ENCODE measurements at places on chromosomes 16 and 17.
A peak's percentile ranks its signal among the peaks of the same experiment; 100 is the strongest.

DNA sequence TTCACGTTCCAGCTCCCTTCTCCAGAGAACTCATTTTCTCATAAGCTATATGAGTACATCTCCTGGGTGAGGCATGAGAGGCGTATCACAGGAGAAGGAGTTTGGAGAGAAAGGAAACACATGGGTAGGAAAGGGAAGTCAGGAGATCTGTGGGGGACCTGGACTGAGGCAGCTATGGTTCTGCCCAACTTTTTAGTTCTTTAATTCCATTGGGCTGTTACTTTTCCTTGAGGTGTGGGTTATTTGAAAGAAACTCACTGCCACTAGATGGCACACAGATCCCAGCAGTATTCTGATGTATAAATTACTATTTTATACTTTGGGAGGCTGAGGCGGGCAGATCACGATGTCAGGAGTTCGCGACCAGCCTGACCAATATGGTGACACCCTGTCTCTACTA, 63.6 kb downstream of the NUP93 start:
- no peak for DNase-seq

DNA sequence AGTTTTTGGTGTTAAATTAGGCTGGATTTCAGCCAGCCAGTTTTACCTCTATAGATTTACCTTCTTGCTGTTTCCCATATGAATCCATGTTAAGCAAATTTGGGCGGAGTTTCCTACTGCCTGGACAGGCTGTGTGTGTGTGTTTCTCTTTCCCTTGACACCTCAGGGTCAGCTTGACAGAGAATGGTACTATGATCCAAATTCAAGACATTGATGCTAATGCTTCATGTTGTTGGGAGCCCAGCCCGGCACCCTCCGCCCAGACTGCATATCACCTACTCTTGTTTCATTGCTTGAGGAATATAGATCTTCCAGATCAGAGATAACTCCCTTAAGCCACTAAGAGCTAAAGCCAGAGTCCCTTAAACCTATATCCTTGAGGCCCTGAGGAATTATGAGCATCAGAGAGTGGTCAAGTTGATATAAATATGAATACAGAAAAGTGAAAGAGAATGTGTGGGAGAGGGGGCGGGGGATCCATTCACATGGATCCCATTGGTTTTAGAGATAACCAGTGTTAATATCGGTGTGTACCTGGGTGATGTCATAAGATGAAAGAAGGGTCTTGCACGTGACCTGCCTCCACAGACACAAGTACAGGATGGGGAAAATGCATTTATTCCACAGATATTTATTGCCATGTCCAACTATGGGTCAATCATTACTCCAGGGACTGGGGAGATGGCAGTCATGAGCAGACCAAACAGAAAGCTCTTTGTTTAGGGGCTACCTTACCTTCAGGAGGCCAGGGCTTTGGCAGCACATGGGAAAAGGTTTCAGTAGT, 69.7 kb downstream of the WIPI1 start:
- no peak for DNase-seq

- DNase-seq, result no peak
Measured at GRCh38 chr16:46830417-46830901, 521 bp downstream of the C16orf87 start.

- DNase-seq, result no peak
Measured at GRCh38 chr16:68288252-68288650, 22.5 kb downstream of the SLC7A6OS start.

GRCh38 chr16:57915811-57916488, 55.0 kb downstream of the CNGB1 start:
- no peak for DNase-seq

GRCh38 chr16:67968400-67969253, at the start of gene SLC12A4:
Gene SLC12A4 (minus strand): TSS chr16:67968637. CDS start chr16:67968553, 84 bp downstream.
- DNase-seq, result peak; percentile 44

DNA sequence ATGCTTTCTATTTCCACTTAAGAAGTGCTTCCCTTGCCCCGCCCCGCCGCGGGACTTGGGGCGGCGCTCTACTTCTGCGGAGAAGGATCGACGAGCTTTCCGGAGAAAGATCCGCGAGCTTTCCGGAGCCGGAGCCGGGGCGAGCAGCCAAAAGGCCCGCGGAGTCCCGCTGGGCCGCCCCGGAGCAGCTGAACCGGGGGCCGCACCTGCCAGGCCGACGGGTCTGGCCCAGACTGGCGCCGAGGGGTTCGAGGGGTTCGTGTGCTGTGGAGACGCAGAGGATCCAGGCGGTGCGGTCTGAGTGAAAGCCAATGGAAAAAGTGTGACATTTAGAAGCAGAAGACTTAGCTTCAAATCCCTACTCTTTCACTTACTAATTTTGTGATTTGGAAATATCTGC, 50.8 kb downstream of the TBC1D26 start:
- DNase-seq, result peak; percentile 27

DNA sequence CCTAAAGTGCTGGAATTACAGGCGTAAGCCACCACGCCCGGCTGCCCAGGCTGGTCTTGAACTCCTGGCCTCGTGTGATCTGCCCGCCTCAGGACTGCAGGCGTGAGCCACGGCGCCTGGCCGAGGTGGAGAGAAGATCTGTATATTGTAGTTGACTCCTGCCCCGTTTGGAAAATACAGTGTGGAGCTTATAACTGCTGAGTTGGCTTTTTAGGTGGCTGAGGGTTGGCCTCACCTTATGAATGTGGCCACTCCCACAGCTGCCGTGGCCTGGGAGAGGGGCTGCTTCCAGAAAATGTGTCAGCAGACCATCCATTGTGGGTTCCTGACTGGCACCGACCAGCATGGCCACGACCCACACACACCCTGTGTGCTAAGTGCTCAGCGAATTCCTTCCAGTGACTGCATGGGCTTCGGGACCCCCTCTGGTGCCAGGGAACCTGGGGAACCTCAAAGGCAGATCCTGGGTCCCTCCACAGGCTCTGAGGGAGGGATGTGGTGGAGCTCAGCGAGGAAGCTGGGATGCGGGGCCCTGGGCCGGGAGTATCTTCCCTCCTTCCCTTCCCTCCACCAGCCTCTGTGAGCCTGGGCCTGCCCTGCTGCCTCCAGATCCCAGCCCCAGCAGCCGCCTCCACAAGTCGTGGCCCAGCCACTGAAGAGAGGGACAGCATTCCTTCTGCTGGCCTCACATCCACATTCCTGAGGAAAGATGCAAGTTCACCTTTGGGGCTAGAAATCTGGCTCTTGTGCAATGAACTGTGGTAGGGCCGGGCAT, 10.9 kb upstream of the RAB11FIP3 start:
- DNase-seq, result peak; percentile 22

DNA sequence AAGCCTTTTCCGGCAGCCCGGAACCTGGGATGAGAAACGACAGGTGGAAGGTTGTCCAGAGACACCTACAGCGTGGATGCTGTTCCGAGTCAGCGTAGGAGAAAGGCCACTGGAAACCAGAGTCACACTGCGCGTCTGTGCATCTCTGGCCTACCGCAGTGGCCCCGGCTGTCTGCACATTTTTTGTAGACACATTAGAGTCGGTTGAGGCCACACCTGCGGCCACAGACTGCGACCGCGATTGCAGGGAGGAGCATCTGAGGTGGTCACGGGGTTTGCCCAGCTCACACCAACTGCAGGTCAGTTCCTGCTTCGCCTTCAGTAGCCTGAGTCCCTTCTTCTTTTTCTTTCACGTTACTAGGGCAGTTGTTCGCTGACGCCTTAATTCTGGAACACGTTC, 52.4 kb downstream of the WDR45B start:
- no peak for DNase-seq

- no peak for DNase-seq
Measured at GRCh38 chr17:41308251-41308917, 725 bp downstream of the KRTAP16-1 start.

- DNase-seq, result peak; percentile 14
Measured at GRCh38 chr17:44878627-44879221, 20.5 kb downstream of the EFTUD2 start.

- DNase-seq, result no peak
Measured at GRCh38 chr17:75590849-75591721, 3.5 kb downstream of the MYO15B start.

DNA sequence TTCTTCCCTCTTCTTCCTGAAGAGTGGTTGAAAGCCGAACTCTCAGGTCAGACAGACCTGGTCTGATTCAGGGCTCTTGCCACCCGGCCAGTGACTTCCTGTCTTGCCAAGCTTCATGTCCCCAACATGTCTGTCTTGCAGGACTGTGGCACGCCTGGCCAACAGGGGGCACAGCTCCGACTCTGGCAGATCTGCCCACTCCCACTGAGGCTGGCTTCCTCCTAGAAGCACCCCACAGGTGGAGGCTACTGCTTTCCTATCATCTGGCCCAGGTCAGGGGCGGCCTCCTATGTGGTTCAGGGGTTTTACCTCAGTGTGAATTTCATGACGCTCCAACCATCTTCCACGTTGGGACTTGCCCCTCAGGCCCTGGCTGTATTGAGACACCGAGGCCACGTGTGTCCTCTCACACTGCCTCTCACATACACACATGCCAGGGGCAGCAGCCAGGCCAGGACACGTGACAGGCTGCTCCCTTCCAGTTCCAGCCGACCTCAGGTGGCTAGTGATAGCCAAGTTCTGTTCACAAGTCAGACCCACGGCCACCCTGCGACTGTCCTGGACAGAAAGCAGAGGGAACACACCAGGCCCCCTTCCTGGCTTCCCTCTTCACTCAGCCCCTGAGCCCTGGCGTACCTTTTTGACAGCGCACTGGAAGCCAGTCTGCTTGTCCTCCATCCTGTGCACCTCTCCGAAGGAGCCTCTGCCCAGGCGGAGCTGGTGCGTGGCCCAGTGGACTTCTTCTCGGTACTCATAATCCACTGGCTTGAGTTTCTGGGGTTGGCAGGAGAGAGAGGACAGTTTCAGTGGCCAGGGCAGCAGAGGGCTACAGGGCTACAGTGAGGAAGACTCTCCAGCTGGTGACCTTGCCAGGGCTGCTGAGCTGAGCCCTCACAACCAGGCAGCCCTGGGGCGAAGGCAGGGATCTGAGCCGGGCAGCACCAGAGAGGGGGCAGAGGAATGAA, 22.6 kb upstream of the SPATA32 start:
- DNase-seq, result no peak

GRCh38 chr17:37555386-37555785, 53.8 kb downstream of the SYNRG start:
- DNase-seq, result no peak

DNA sequence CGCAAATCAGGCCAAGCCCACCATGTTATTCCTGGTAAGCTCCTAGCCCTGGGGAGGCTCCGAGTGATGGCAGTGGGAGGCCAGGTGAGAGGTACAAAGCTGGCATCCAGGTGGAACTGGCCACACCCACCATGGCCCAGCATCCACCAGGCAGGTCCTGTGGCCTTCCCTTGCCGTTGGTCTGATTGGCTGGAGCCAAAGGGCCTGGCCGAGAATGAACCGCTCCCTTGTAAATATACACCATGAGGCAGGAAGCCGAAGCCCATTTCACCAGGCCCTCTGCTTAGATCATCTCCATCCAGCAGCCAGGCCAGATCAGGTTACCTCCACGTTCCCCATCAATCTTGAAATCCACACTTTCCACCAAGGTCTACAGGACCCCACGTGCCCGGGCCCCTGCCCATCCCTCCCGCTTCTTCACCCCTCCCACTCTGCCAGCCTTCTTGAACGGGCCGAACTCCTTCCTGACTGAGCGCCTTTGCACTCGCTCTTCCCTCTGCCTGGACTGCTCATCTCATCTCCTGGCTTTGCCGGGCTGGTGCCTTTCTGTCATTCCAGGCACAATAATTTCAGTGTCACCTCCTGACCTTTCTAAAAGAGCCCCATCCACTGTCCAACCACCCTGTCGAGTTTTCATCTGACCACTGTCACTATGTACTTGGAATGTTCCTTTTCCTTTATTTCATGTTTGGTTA, 5.8 kb downstream of the SOCS1 start:
- no peak for DNase-seq

GRCh38 chr17:21304091-21304490, 19.6 kb downstream of the MAP2K3 start:
- DNase-seq, result no peak
